Non-pigmented ciliary epithelial cell (primary cell): ENCODE measurements at places on chromosomes 12 and 14.

GRCh38 chr14:31835049-31835448 lies 242.1 kb upstream of the ARHGAP5 start:
- DNase-seq, result no peak

DNA sequence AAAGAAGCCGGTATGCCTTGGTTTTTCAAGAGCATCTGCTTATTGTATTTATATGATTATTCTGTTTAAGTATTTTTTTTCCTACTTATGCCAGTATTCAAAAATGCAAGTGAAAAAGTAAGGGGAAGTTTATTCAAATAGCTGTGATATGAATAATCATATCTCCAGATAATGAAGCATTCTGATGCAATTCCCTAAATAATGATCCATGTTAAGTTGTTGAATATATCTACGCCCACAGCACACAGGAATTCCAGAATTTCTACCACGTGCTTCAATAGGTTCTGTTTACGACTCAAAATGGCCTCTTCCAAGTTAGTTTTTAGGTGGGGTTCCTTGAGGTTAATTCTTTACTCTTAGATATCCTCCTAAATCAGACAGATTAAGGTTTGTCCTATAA lies 208.3 kb downstream of the NAV3 start:
- DNase-seq, result no peak

GRCh38 chr12:119372540-119372939 lies 38.0 kb downstream of the CCDC60 start:
- DNase-seq, result no peak

DNA sequence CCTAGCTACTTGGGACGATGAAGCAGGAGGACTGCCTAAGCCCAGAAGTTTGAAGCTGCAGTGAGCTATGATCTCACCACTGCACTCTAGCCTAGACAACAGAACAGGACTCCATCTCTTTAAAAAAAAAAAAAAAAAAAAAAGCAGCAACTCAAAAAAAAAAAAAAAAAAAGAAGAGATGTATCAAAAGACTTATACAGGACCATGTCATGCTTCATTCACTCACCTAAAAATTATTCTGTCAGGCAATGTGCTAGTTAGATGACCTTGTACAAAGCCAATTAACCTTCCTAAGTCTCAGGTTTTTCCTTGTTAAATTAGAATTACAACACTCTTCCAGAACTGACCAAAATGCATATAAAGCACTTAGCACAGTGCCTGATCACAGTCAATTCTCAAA lies 50.9 kb downstream of the BAZ1A start:
- no peak for DNase-seq

DNA sequence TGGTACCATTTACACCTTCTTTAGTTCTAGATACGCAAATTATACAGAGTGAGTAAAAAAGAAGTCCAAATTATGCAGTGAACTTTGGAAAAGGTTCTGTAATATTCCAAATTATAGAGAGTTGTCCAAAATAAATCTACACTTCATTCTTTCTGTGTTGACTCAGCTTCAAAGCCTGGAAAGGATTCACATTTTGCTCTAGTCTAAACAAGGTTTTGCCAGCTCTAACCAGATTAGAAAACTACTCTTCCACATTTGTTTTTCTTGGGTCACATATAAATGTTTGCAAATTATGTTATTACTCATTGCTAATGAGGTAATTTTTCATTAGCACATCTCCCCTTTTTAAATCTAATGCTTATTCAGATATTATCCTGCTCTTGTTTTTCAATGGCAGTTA lies 1562.4 kb upstream of the SEL1L start:
- no peak for DNase-seq

DNA sequence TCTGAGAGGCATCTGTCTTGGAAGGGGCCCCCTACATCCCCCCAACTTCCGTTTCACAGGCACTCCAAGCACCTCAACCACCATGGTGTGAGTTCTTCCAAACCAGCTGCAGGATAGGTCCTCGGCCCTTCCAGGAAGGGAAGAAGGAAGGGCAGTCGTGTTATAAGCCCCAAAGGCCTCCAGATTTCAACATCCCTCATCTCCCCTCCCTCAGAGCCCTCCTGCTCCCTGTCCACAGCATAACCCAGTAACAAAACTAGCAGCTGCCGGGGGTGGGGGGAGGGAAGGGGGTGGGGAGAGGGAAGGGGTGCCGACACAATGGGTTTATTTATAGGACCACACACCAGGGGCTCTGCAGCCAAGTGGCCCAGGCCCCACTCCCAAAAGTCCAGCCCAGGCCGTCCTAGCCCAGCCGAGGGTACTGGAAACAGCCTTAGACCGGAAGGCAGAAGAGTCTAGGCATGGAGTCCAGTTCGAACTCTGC lies 18.3 kb downstream of the NCKAP5L start:
- DNase-seq, result no peak

GRCh38 chr14:33914676-33915516 lies 36.0 kb downstream of the EGLN3 start:
- DNase-seq, result peak; percentile 59

- DNase-seq, result no peak
Measured at GRCh38 chr12:53180931-53181645, 363 bp upstream of the CSAD start.

GRCh38 chr12:12538535-12538934 lies 24.1 kb downstream of the DUSP16 start:
- no peak for DNase-seq

- no peak for DNase-seq
Measured at GRCh38 chr14:98799891-98800290, 472.1 kb downstream of the BCL11B start.

DNA sequence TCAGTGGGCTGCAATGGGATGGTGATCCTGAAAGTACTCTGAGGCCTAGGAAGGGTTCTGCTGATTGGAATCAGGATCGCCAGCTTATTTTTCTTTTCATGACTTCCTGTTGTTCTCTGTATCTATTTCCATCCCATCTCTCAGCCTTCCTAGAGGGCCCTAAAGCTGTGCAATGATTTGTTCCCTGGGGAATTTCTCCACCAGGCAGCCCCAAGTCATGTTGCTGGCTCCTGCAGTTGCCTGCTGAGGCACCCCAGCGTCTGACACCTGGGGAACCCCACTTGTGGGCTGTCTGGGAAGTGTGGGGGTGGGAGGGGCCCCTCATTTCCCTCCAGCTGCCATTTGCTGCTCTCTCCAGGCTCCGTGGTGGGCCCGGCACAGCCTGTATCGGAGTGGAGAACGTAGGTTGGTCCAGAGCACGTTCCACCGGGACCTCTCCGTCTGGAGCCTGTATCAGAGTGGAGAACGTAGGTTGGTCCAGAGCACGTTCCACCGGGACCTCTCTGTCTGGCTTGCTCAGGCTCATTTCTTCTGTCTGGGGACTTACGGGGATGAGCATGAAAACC lies 138.3 kb downstream of the TSPAN9 start:
- DNase-seq, result no peak

DNA sequence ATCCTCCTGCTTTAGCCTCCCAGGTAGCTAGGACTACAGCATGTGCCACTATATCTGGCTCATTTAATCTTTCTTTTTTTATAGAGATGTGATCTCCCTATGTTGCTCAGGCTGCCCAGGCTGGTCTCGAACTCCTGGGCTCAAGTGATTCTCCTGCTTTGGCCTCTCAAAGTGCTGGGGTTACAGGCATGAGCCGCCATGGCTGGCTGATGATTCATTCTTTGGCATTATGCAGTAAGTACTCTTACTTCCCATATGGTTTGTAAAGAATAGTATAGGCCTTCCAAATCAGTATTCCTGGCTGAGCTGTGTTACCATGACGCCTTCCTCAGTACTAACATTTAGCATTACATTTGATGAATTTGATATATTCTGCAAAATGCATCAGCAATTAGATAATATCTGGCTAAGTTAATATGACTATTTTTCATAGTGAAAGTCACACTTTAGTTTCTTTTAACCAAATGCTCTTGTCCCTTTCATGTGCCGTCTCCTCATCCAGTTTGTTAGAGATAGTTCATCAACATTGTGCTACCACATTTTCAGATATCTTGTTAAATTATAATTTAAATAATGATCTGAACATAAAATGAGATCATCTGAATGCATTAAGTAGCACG lies 3.2 kb upstream of the MIA2 start:
- no peak for DNase-seq

DNA sequence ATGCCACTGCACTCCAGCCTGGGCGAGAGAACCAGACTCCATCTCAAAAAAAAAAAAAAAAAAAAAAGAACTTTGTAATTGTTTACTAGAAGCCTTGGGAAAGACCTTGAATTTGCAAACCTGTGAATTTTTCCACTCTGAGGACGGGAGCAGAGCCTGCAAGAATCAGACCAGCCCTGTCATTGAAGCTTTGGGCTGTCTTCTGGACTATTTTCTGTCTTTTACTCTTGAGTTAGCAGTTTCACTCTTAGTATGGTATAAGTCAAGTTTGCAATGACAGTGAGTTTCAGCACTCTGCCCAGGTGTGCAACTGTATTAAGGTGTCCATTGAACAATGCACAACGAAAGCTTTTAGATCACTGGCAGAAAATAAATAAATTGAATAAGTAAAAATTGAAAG lies 81.4 kb upstream of the KRAS start:
- DNase-seq, result no peak

- DNase-seq, result no peak
Measured at GRCh38 chr12:124434951-124435805, 132.2 kb downstream of the NCOR2 start.

- DNase-seq, result no peak
Measured at GRCh38 chr12:91384806-91385205, 202.2 kb upstream of the DCN start.

DNA sequence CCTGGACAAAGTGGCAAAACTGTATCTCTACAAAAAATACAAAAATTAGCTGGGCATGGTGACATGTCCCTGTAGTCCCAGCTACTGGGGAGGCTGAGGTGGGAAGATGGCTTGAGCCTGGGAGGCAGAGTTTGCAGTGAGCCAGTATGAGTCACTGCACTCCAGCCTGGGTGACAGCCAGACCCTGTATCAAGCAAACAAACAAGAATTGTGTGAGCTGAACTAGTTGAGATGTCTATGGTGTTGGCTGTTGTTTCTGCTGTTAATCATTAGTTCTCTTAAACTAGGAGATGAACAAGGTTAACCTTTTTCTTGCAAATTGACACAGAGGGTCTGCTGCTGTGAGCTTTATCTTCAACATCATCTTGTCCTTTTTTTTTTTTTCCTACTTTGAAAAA lies 23.6 kb downstream of the RASSF3 start:
- no peak for DNase-seq

- no peak for DNase-seq
Measured at GRCh38 chr14:30585204-30585603, 26.2 kb downstream of the G2E3 start.

- no peak for DNase-seq
Measured at GRCh38 chr14:74771399-74771798, 8.3 kb downstream of the YLPM1 start.

DNA sequence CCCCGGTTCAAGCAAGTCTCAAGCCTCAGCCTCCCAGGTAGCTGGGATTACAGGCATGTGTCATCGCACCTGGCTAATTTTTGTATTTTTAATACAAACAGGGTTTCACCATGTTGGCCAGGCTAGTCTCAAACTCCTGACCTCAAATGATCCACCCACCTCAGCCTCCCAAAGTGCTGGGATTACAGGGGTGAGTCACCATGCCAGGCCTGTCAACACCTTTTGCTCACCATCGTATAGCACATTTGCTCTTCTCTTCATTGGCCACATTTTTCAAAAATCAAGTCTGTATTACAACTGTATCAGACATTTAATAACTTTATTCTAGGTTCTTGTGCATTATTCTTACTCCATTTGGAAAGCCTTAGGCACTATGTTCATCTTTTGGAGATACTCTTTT lies 50.3 kb downstream of the BCAT1 start:
- no peak for DNase-seq

- DNase-seq, result no peak
Measured at GRCh38 chr14:58740379-58740935, 102.7 kb downstream of the DACT1 start.

- DNase-seq, result no peak
Measured at GRCh38 chr14:67851785-67852410, 32.3 kb downstream of the RAD51B start.

GRCh38 chr12:7069386-7069785 lies 8.9 kb downstream of the C1S start:
- no peak for DNase-seq

DNA sequence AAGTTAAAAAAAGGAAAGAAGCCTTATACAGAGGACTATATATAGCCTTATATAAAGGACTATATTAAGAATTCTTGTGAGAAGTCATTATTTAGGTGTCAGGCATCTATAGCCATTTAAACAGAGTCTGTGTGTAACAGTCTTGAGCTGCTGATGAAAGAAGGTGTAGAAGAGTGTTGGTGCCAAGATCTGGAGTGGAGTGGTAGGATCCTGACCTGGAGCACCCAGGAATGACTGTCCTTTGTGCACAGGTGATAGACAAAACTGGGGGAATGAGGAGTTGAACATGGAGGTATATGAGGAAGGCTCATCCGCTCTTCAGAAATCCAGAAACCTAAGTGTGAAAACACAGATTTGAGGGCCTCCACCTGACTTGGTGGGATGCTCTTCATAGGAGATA lies 747.3 kb downstream of the NRXN3 start:
- no peak for DNase-seq

DNA sequence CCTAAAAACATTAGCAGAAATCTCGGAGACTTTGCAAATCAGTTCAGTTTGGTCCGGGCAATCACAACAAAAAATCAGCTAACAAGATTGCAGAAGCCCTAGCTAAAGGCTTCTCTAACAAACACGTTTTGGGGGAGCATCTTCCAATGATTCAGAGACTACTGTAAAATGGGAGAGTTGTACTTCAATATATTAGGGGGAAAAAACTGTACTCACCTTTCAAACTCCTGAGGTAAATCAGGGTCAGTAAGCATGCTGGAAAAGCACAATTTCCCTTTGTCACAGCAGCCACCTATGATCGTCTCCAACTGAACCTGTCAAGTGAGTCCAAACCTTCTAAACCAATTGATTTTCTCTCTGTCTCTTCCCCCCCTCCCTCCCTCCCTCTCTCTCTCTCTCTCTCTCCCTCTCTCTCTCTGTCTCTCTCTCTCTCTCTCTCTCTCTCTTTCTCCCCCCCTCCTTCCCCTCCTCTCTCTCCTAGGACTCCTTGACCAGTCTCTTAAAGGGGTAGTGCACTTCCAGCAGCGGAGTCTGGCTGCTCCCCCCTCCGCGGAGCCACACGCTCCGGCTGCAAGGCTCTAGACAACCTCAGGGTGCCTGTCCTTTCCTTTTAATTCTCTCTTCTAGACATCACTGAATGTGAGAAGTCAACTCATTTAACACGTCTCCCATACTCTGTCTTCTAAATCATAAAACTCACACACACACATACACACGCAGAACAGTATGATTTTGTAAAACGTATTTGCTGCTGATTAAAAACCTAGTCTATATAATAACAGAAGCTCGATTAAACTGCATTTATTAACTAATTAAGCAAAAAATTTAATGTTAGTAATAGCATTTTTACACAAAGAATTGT lies at the start of gene SOX5:
Gene SOX5 (minus strand): TSS at position 323 of the 862 bp plus-strand sequence. CDS start 69 bp downstream, at position 254.
- DNase-seq, result no peak

DNA sequence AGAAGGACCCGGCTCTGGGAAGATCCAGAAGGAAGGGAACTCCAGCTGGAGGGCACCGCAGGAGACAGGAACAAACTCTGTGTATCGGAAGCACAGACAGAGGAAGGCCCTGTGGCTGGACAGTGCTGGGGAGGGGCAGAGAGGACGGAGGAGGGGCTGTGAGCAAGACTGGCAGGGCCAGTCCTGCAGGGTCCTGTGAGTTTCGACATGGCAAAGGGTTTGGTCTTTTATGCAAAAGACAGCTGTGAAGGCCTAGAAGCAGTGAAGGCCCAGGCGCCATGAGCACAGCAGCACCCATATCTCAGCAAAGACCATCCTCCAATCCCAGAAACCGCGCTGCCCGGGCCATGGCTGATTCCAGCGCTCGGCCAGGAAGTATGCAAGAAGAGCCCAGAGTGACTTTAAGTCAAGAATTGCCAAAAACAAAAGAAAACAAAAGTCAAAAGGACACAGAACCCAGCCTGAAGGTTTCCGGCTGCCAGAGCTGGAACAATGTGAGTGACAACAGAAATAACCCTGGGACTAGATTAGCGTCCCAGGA lies 126.5 kb downstream of the NCOR2 start:
- no peak for DNase-seq
